Activated naive CD4-positive, alpha-beta T cell treated with anti-CD3 and anti-CD28 coated beads, Interleukin-2, amount 50 U/mL, for 72 hours (primary cell): ENCODE measurements at places on chromosomes 13 and 19. TPM values are rescaled to one million over a fixed set of nuclear protein-coding genes. Genes with fewer than 3 reads are reported as not detected.

GRCh38 chr19:49570138-49570856, 10.1 kb downstream of the NOSIP start:
- DNase-seq, result no peak

DNA sequence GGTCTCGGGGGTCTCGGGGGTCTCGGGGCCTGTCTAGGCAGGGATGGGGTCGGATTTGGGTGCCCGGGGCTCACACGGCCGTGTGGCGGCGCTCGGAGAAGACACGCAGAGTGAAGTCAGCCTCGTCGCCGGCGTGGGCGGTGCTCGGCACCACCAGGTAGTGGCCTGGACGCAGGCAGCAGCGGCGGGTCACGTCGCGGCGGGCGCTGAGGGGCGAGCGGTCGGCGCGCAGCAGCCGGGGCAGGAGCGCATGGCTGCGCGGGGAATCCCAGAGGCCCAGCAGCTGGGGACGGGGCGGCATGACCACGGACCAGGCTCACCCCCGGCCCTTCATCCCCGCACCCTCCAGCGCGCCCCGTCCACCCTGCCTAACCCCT, 8.2 kb downstream of the CAPN12 start:
- DNase-seq, result no peak

DNA sequence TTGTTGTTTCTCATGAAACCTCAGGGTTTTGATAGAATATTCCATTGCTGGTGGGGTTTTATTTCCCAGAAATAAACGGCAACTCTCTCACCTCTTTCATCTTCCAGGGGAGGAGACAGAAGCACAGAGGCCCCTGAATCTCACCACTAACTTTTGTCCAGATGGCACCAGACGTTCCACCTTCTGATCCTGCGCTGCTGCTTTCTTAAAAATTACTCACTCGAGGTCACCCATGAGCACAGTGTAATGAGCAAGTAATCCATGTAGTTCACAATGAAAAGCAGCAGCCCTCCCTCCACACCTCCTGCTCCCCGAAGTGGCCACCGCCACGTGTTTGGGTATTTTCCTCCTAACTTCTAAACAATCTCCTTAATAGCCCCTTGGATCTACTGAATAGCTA, 51.3 kb downstream of the TEX29 start:
- DNase-seq, result no peak

- no peak for DNase-seq
Observed at GRCh38 chr19:858284-858683, 1.2 kb upstream of the CFD start.

- DNase-seq, result no peak
Observed at GRCh38 chr13:66312312-66313087, 917.6 kb downstream of the PCDH9 start.

DNA sequence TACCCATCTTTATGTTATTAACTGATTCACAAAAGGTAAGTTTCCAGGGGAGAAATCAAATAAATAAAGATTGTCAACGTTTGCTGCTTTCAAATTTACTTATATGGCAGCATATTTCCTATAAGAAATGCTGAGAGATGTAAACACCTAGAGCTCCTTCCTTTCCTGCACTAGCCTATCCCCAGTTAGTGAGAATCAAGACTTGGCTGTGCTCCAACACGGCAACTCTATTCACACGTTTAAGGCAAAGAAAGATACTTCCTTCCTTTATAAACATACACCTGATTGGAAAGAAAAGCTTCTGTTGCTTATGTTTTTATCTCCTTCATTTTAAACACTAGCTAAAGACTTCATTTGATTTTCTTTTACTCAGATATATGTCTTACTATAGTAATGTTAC, 107.0 kb downstream of the PCDH9 start:
- DNase-seq, result no peak

DNA sequence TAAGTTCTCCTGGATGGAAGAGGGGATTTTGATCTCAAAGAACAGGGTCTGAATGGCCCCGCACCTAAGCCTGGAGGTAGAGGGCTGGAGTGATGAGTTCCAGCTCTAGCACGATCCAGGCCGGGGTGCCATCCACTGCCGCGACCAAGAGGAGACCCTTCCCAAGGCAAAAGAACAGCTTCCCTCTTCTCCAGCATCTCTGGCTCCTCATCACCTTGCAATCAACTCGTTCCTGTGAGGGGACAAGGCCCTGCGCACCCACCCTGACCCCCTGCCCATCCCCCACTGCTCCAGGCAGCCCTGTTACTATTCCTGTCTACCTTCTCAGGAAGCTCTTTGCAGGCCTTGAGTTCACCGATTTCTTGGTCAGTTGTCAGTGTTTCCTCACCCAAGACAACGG, 17.8 kb downstream of the COL4A1 start:
- DNase-seq, result no peak

- DNase-seq, result no peak
Observed at GRCh38 chr13:79987323-79987722, 353.6 kb downstream of the SPRY2 start.

DNA sequence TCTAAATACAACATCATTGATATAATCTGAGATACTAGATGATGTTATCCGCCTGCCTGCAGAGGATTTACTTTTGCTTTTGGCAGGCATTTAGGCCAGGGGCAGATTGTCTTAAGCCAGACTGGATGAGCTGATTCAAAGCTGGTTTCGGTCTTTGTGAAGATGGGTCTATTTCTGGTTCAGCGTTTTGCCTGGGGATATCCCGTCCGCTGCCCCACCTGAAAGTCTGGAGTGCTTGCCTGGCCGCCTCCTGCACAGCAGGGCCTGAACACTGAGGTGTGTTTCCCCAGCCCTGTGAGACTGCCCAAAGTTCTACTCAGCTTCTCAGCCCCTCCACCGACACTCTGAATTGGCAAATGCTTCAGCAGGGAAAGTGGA, 149.7 kb downstream of the KATNAL1 start:
- DNase-seq, result no peak

- DNase-seq, result no peak
Observed at GRCh38 chr13:110283736-110284517, 23.0 kb downstream of the COL4A1 start.

DNA sequence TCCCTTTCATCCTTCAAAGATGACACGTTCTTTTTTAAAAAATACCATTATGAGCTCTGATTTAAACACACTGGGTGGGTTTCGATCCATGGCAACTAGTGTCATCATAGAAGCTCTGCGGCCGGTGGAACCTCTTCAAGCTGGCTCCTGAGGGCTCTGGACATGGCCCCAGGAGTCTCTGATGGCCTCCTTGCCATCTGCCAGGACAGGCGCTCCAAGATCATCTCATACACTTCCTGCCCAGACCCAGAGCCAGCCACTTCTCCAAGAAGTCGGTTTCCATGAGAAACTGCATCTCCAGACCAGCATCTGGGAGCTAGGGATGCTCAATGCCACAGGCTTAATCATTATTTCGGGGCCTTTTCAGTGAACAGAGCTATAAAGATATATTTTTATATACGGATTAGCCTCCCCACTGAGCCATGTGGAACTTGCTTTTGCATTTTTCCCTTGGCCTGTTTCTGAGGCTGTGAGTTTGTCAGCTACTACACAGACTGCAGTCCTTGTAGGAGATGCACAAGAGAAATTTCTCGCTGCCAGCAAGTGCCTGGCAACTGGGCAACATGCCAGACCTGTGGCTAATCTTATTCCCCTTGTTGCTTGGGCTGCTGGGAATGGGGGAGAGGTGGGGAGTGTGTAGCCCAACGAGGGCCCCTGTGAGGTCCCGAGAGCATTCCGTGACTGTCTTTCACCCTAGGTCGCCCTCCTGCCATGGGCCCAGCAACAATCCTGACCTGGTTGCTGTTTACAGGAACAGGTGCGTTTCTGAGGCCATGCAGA, 15.9 kb downstream of the SUGP1 start:
- no peak for DNase-seq

DNA sequence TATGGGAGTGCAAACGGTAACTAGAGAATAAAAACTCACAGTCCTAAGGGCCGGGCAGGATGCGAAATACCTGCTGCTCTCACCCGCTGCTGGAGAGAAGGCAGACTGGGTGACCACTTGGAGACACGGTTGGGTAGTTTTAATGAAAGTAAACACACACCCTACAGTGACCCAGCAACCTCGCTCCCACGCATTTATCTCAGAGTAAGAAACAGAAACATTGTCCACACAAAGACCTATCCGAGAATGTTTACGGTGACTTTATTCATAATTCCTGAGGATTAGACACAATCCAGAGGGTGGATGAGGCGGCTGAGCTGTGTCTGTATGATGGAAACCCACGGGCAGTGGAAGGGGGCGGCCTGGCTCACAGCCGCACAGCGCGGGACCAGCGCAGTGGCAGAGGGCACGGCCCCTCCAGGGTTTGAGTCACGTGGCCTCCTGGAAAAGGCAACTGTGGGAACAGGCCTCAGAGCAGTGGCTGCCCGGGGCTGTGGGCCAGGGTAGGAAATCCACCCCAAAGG, 73.5 kb upstream of the C13orf46 start:
- no peak for DNase-seq

- no peak for DNase-seq
Observed at GRCh38 chr13:63209330-63210017, 1793.8 kb upstream of the PCDH20 start.

GRCh38 chr13:67554746-67555452, 324.8 kb upstream of the PCDH9 start:
- no peak for DNase-seq

DNA sequence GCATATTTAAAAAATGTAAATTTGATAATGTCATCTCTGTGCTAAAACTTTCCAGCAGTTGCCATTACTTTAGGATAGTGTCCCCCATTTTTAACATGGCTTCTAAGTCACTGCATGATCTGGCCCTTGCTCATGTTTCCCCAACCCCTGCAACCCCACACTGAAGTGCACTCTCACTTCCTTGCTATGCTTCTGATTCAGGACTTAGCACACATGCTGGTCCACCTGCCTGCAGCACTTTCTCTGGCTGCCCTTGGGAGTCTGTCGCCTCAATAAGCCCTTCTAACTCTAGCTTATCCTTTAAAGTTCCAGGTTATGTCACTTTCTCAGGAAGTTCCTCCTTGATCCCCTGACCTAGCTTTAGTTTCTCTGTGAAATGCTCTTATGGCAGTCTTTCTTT, 241.0 kb downstream of the POSTN start:
- DNase-seq, result no peak

- no peak for DNase-seq
Observed at GRCh38 chr19:45354241-45354842, 13.8 kb downstream of the KLC3 start.

GRCh38 chr19:27718234-27718633, 1494.7 kb downstream of the UQCRFS1 start:
- DNase-seq, result no peak

DNA sequence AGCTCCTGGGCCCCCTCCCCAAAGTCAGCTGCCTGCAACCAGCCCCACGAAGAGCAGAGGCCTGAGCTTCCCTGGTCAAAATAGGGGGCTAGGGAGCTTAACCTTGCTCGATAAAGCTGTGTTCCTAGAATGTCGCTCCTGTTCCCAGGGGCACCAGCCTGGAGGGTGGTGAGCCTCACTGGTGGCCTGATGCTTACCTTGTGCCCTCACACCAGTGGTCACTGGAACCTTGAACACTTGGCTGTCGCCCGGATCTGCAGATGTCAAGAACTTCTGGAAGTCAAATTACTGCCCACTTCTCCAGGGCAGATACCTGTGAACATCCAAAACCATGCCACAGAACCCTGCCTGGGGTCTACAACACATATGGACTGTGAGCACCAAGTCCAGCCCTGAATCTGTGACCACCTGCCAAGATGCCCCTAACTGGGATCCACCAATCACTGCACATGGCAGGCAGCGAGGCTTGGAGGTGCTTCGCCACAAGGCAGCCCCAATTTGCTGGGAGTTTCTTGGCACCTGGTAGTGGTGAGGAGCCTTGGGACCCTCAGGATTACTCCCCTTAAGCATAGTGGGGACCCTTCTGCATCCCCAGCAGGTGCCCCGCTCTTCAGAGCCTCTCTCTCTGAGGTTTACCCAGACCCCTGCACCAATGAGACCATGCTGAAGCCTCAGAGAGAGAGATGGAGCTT, 4.7 kb upstream of the CEACAM5 start:
- no peak for DNase-seq

GRCh38 chr19:18464646-18465045, 26.7 kb upstream of the ISYNA1 start:
- no peak for DNase-seq

GRCh38 chr13:48561466-48562235, 28.8 kb upstream of the RCBTB2 start:
- DNase-seq, result no peak

GRCh38 chr19:43779147-43779819, 1.5 kb downstream of the KCNN4 start:
- no peak for DNase-seq

- DNase-seq, result no peak
Observed at GRCh38 chr13:72004246-72004645, 137.2 kb upstream of the DACH1 start.

GRCh38 chr13:93220073-93220472, 6.5 kb upstream of the GPC6 start:
- no peak for DNase-seq

- DNase-seq, result no peak
Observed at GRCh38 chr19:36847968-36848367, 2.7 kb upstream of the ZNF345 start.

DNA sequence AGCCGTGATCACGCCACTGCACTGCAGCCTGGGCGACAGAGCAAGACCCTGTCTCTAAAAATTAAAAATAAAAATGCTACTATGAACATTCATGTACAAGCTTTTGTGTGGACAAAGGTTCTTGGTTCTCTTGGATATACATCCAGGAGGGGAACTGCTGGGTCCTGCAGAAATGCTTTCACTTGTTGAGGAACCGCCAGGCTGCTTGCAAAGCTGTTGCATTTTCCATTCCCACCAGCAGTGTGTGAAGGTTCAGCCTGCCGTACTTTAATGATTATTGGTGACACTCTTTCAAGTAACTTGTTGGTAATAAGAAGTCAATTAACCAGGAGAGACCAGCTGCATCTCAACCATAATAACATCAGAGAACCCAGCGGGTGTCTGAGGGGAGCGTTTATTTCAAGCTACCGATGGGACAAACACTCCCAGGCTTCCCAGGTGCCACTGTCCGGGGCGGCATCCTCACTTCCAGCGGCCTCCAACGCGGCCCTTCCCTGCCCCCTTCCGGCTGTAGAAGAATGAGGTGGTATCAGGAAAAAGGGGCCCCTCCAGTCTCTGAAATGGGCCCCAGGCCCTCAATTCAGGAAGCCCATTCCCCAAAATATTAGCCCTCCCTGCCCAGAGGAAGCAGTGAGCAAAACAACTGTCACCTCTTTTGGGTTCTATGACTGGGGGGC, 15.2 kb upstream of the PPP1R12C start:
- no peak for DNase-seq

GRCh38 chr13:85709072-85709471, 90.1 kb downstream of the SLITRK6 start:
- DNase-seq, result no peak

GRCh38 chr13:43387880-43388279, 364.5 kb downstream of the DNAJC15 start:
- DNase-seq, result no peak

TRIP10 gene
- total RNA-seq, result 47.1 TPM

CBLC gene
- total RNA-seq, result not detected

KMT5C gene
- total RNA-seq, result 56.2 TPM

TTYH1 gene
- not detected for total RNA-seq

VSTM2B gene
- total RNA-seq, result 0.27 TPM

MPV17L2 gene
- 14.0 TPM for total RNA-seq

LATS2 gene
- 8.4 TPM for total RNA-seq
